ENCODE measurements at places on chromosomes 12 and 14.

GRCh38 chr12:124484067-124484466, 83.3 kb downstream of the NCOR2 start:
- no peak for DNase-seq

DNA sequence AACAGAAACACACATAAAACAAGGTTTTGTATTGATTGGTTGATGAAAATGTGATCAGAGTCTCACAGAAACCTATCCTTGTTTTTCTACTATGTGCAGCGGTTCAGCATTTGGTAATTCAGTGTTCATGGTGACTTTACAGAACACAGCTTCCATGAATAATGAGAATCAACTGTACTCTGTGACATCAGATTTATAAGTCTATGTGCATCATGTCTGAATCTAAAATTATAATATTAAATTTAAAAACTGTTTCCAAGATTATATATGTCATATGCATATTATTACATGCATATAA, 104.3 kb downstream of the SLC16A7 start:
- DNase-seq = no peak

- DNase-seq = peak; percentile 19
Measured at GRCh38 chr12:96861656-96862055, 45.4 kb upstream of the NEDD1 start.

GRCh38 chr12:100794441-100795173, at the start of gene ANO4:
ANO4 (plus strand) TSS chr12:100794776; CDS start chr12:100901786, 107,010 bp downstream.
- DNase-seq = peak; percentile 73

DNA sequence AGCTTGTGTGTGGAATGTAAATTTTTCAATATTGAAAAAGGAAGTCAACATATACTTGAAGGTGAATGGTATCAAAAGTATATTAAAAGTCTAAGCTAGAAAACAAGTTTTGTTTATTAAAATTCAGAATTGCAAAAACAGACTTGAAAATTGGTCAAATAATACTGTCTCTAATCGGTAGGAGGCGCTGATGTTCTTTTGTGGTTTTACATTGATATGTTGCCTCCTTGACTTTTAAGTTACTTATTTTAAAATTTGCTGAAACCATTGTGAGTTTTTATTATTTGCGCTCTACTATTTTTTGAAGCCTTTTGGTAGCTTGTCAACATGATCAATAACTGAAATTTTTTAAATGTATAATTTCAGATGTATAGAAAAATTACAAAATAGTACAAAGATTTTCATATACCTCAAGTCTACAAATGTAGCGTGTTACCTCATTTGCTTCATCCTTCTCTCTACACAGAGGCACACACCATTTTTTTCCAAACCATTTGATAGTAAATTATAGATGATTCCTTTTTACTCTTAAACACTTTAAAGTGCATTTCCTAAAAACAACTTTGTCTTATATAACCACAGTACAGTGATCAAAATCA, 6.9 kb downstream of the RTRAF start:
- no peak for DNase-seq

DNA sequence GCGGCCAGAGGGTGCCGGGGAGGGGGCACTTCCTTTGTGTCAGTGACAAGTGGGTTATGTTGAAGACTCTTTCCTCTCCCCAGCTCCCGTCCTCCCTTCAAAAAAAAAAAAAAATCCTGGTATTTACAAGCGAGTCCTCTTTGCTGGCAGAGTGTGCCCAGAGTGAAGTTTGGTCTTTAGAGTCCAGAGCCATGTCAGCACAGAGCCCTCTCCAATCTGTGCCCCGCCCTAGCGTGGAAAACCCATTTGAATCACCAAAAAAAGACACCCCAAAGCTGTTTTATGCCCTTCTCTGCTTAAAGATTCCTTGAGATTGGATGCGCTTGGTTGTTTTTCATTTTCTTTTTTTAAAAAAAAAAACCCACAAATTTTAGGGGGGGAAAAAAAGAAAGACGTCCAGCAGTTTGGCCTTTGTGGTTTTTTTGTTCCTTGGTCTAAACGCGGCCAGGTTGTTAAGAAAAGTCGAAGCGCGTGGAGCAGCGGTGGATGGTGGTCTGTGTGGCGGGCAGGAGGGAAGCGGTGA, 3.3 kb downstream of the NKX2-1 start:
- no peak for DNase-seq

GRCh38 chr14:75220156-75220555, 43.7 kb upstream of the TMED10 start:
- no peak for DNase-seq

GRCh38 chr14:104600141-104600643, 4.4 kb downstream of the TMEM179 start:
- DNase-seq = peak; percentile 78

- no peak for DNase-seq
Measured at GRCh38 chr12:91868054-91868453, 277.6 kb downstream of the BTG1 start.

DNA sequence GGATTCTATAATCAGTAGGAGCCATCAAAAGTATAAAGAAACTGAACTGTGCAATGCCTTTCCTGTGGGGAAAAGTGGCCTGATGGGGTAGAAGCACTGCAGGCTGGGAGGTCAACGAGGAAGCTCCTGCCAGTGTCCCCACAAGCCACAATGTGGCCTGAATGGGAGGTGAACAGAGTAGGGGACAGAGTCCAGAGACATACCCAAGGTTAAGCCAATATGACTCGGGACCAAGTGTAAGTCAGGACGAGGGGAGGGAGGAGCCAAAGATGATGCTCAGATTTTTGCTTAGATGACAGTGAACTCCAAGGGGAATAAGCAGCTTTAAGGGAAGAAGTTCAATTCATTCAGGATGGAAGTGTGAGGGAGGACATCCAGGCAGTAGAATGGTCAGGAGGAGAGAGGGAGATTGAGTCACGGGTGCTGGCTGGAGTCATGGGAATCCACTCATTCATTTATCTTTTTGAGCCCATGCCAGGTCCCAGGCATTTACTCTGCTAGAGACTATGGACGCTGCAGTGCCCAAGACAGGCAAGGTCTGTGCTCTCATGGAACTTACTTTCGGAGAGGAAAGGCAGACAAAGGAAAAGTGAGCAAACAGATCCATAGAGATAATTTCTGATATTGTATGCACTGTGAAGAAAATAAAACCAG, 29.1 kb downstream of the DPF3 start:
- no peak for DNase-seq

DNA sequence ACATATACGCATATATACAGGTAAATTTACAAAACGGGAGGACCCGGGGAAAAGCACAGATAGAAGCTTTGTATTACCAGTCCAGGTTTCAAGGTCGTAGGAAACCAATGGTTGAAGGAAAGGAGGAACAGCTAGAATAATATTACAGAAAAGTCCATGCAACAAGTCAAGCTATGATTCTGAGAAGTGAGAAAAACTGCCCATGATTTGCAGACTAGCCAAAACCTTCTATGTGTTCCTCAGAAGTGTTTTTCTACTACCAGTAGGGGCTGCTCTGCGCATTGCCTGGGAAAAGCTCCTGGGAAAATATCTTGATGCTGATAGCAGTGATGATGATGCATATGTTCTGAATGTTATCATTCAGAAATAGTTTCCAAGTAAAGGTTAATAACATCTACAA, 2.2 kb downstream of the PDZRN4 start:
- peak; percentile 77 for DNase-seq

GRCh38 chr12:80445083-80445793, 1.2 kb downstream of the PTPRQ start:
- DNase-seq = no peak

DNA sequence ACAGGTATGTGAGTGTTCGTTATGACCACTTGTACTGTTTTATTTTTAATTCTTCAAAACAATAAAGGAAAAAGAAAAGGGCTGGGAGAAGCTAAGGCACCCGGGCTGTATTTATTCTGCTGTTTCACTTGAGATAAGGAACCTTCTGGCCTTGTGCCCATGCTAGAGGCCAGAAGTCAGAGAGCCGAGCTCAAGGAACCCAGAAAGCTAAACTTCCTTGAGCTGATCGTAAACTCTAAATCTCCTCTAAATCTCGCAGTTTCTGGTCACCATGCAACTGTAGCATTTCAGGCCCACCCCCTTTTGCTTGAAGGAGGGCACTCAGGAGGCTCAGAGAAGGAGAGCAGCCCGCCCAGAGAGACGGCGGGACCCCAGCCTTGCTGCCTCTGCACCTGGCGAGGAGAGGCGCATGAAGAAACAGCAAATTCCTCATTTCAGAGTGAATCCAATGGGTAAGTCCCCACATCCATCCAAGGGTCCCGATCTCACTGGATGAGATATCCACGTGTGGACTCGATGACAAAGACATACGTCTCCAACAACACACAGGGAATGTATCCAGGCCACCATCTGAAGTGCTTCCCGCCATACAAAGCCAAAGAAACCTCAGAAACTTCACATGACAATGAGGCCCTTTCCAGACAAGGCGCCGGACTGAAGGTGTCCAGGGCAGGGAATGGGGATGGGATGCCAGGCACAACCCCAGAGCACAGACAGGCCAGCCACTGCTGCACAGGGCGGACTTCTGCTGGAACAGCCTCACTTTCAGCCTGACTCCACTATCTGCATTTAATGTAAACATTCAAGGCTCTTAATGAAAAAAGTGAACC, 14.6 kb downstream of the CCDC88C start:
- DNase-seq = no peak

DNA sequence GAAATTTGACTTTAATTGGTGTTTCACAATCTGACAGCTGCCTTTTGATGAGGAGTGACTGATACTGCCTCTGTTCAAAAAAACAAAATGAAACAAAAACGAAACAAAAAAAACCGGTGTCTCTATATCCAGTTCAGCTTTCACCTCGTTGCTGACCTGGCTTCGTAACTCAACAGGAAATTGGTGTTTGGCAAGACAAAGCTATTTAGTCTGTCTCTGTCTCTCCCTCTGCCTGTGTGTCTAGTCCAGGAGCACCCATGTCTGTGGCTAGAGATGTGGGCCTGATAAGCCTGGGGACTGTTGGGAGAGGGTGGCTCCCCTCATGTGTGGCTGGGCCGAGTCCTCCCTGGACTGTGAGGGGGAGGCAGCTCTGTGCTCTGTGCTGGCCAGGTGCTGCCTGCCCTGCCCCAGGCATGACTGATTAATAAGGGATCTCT, 11.3 kb downstream of the CACNA1C start:
- no peak for DNase-seq

DNA sequence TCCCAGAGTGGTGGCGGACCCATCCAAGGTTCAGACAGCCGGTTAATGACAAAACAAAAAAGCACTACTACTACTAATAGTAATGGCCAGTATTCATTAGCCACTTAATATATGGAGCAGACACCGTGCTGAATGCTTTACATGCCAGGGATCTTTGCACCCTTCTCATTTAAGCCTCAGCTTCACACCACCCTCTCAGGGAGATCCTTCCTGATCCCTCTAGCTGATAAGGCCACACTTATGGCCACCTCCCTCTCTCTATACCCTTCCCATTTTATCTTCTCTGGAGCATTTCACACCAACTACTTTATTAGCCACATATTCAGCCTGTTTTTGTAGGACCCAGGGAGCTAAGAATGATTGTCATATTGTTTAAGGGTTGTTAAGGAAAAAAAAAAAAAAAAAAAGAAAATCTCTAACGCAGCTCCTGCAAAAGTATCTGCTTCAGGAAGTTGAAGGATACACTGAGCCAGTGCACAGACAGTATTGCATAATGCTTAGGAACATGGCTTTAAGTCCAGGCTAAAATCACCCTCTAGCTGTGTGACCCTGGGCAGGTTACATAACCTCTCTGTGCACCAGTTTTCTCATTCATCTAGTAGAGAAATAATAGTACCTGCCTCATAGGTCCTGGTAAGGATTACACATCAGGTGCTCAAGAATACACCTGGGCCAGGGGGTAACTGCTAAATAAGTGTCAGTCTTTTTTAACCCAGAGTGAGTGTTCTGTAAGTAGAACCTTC, 29.4 kb downstream of the NUAK1 start:
- DNase-seq = no peak

GRCh38 chr14:88551094-88551870, 3.5 kb downstream of the PTPN21 start:
- DNase-seq = peak; percentile 85

DNA sequence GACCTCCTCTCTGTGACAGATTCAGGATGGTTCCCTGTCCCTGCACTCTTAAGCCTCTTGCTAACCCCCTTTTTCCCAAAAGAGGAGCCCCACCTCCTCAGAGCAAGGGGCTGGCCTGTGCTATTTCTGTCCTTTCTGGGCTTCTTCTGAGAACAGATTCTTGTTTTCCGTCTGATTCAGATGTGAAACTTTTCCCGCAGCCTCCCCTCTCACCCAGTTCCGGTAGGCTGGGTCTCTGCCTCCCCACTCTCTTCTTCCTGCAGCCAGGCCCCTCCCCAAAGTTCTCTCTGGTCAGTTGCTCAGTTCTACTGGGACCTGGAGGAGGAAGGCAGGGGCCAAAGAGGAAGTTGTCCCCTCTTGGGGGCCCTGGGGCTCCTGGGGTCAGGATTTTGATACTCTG, 11.8 kb downstream of the PDE1B start:
- DNase-seq = peak; percentile 53

GRCh38 chr14:25001601-25002000, 48.3 kb downstream of the STXBP6 start:
- DNase-seq = no peak

DNA sequence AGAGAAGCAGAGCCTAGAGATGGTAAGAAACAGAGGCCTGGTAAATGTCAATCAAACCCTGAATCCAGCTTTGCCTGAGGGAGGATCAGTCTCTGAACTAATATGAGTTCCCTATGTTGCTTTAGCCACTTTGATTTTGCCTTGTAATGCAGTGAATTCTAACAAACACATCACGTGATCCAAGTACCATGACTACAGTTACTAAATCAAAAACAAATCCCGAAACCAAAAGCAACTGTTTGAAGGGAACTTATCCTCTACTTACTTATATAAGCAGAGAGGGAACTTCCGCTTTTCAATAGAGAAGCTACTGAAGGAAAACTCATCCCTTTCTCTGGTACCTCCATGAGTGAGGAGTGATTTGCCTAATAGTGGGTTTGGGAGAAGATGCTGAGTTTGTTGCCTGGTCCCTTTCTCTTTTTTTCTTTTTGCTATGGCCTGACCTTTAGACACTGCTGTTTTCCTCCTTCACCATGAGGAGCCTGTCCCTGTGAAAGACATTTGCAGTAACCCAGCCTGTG, 7.7 kb upstream of the PPTC7 start:
- DNase-seq = peak; percentile 67

DNA sequence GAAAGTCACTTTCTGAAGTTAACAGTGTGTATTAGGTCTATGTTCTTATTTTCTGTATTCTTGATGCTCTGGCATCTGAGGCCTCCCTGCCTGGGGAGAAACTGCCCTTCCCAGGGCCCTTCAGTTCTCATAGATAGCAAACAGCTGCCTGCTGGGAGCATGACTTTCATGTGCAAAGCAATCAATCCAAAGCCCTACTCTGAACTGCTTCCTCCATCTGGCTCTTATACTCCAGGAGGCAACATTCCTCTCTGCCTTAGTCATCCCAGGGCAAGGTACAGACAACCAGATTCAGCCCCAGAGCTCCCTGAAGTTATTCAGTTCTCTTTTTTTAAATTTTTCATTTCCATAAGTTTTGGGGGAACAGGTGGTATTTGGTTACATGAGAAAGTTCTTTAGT, 41.7 kb upstream of the RIN3 start:
- DNase-seq = no peak

- DNase-seq = no peak
Measured at GRCh38 chr12:54689984-54690383, 41.8 kb upstream of the DCD start.

GRCh38 chr12:91043408-91043807, 14.4 kb downstream of the KERA start:
- no peak for DNase-seq

- DNase-seq = no peak
Measured at GRCh38 chr12:27852742-27853141, 72.7 kb upstream of the MANSC4 start.

GRCh38 chr12:53308276-53308675, 8.8 kb downstream of the MYG1 start:
- no peak for DNase-seq

Data from Ammon's horn (tissue), 1 donor.